Spleen (tissue), 13 donors: ENCODE measurements at places on chromosomes 5 and 9. TPM values are rescaled to one million over a fixed set of nuclear protein-coding genes. Genes with fewer than 3 reads are reported as not detected.

The PCDHB12 gene
- 1.1 TPM for total RNA-seq

The AK8 gene
- total RNA-seq = 0.92 TPM

The PCDHA10 gene
- 1.2 TPM for total RNA-seq

The TBCA gene
- total RNA-seq = 92.2 TPM

The SCGB3A1 gene
- 12.1 TPM for total RNA-seq

The TAF1L gene
- total RNA-seq = not detected

- DNase-seq = no peak
These were observed 51.4 kb upstream of the CKMT2 start for GRCh38 chr5:81181576-81182316.

- DNase-seq = no peak
These were observed 76.1 kb downstream of the TLE1 start for GRCh38 chr9:81613002-81613812.

GRCh38 chr5:45826055-45826454 lies 129.9 kb upstream of the HCN1 start:
- DNase-seq = no peak

GRCh38 chr5:55902696-55903095 lies 51.5 kb downstream of the IL31RA start:
- DNase-seq = no peak

DNA sequence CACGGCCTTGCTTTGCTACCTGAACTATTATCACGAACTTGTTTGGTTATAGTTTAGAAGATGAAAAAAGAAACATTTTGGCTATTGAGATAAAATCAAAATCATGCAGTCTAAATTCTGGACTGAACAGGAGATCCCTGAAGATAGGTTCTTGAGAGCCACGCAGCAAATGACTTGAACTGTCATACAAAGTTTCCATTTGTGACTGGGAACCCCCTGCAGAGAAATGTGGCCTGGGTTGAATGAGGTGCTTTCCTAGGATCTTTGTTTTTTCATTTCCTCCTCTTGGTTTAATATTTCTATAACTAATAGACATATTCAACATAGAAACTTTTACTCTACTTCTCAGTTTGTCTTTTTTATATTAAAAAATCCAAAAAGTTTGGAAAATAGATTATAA lies 184.7 kb upstream of the TRPM3 start:
- DNase-seq = no peak

DNA sequence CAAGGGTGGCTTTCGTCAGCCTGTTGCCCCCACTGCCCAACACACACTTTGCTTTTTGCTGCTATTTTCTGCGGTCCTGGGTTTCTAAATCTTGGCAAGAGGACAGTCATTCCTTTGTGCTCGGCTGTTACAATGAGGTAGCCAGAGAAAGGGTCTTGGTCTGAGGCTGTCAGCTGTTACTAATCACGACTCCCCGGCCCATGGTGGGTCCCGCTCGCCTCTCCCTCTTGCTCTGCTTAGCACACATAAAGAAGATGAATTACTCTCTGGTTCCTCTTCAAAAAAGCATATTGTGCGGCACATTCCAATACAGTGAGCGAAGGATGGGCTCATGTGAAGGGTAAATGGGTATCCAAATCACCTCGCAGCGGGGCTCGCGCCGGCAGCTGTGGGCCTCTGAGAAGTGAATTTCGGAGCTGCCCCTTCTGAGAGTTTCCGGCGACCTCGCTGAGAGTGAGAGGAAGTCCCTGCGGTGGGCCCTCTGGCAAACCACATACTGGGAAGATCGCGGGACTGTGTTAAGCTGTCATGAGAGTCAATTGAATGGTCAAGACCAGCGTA lies 56.0 kb downstream of the SLC1A3 start:
- no peak for DNase-seq

GRCh38 chr5:104048231-104048630 lies 485.6 kb upstream of the NUDT12 start:
- no peak for DNase-seq

DNA sequence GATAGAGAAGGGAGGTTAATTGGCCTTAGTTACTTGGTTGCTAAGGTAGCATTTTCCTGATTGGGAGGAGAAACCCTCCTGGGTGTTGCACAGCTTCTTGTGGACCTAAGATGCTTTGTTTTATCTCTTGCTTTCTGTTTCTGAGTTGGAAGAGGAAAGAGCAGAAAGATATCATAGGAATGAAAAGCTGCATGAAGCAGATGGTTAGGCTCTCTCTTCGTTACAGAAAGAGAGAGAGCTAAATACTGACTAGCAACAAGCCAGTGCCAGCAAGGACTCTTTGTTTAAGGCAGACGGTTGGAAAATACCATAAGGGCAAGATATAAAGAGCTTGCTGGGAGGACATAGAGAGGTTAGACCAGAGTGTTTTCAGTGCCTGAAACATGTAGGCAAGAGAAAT lies 103.1 kb downstream of the ATG10 start:
- no peak for DNase-seq

DNA sequence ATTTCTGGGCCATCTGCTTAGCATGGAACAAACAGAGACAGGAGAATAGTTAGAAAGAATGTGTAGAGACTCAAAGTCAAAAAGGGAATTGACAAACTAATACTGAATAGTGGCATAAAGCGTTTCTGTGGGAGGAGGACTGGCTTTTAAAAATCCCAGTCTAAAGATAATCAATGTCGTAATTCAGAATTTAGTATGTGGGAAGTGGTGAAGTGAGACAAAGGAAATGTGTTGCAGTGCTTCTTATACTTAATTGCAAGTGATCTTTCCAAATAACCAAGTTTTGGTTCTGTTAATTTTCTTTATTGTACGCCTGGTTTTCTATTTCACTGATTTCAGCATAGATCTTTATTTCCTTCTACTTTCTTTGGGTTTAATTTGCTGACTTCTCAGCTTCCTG lies 133.2 kb downstream of the ENTREP1 start:
- DNase-seq = no peak

DNA sequence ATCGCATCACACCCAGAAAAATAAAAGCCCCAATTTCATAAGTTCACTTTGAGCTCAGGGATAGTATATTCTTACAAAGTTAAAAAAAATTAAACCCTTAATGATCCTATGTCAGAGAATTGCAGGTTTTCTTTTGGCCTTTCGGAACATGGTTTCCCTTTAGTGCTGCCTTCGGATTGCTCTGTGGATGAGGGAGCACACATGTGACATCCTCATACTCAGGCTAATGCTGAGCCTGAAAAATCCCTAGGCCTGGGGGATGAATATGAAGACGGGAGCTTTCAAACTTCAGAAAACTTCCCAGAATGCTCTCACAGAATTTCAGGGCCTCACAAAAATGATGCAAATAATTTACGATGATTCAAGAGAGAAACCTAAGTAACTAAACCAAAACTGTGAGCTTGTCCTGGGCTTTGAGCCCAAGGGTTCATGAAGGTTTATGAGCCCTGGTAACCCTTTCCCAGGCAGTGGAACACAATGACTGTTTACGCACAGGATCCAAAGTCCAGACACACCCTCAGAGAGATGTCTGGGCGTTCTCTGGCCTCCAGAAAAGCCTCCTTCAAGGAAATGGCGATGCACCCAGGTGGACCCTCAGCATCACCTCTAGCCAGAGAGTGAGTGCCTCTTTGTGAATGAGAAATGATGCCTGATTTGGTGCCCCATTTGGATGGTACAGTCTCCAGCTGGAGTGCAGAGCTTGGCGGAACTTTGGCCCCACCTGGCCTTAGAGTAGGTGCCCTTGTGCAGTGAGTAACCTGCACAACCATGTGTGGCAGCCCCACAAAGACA lies 145.4 kb downstream of the ENTREP1 start:
- no peak for DNase-seq

- no peak for DNase-seq
These were observed 110.1 kb downstream of the OSTF1 start for GRCh38 chr9:75198436-75198835.

DNA sequence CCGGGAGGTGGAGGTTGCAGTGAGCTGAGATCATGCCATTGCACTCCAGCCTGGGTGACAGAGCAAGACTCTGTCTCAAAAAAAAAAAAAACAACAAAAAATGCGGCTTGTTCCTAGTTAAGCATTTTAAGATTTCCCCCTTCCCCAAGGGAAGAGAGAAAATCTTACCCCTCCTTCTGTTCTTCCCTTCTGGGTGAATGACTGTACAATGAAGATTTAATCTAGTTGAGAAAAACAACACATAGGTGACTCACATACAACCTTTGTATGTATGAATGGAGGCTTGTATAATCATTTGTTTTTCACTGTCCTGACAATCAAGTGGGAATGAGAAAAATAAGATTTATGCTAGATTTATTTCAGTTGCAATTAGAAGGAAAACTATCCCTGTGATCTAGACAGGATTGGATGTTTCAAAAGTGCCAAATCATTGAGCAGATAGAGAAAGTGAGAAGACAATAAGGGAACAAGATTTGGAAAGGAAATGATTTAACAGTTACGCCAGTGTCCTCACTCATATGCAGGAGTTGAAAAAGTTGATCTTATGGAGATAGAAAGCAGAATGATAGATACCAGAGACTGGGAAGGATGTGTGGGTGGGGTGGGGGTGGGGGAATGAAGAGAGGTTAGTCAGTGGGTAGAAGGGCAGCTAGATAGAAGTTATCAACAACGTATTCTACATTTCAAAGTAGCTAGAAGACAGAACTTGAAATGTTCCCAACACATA lies 16.7 kb downstream of the GDA start:
- DNase-seq = no peak

DNA sequence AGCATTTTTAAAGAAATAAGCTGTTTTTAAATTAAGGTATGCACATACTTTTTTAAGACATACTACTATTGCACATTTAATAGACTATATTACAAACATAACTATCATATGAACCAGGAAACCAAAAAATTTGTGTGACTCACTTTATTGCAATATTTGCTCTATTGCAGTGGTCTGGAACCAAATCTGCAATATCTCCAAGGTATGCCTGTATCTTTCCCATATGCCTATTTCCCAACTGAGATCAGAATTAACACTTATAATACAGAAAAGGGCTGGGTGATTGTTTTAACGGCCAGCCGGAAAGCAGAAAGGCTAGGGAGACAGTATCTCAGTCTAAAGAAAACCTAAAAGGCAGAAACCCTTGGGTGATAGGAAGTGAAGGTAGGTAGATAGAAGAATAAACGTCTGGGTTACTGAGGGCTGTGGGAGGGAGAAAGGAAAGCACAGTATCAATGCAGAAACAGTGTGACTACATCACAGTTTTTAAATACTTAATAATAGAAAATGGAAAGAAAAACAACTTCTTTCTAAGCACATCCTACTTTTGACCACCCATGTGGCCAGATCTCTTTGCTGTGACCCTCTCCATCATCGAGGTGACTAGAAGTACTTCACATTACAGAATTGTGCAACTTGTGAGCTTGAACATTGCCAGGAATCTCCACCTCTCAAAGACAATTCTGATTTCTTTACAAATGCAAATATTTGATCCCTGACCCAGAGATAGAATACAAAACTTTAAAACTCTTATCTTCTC lies 126.4 kb downstream of the LPAR1 start:
- DNase-seq = no peak

- no peak for DNase-seq
These were observed 162.5 kb downstream of the ELAVL2 start for GRCh38 chr9:23663536-23663935.

DNA sequence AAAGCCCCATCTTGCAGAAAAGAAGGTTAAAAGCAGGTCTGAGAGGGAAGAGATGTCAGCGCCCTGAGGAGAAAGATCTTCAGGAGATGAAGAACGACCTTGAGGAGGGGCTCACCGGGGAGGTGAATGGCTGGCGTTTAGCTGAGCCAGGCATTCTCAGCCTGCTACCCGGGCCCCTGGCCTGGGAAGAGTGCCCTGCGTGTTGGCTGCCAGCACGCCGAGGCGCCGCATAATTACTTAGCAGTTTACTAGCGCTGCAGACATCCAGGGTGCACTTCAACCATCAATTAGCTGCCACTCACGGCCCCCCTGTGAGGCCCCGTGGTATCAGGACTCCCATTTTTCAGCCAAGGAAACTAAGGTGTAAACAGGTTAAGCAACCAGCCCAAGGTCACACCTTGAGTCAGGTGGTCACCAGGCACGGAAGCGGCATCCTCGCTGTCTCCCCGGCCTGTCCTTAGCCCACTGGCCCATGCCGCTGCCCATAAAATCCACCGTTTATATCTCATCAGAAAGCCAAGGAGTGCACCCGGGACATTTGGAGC lies 551.9 kb downstream of the BNC2 start:
- DNase-seq = no peak
